Effector CD4-positive, alpha-beta T cell (primary cell): ENCODE measurements at places on chromosomes 5 and 9.

DNA sequence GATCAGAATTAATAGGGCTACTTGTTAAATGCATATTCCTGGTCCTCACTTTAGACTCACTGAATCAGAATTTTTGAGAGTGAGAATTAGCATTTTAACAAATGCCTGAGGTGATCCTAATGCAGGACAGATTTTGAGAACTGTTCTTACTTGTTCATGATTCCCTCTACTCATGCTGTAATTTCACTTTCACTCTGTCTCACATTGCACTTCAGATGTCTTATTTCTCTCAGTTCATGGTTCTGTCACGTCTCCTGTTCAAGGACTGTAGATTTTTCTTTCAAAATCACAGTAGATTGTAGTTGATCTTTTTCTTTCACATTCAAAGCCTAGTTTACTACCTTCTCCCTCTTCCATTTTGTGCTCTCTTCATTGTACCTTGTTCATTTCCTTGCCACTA, 54.3 kb downstream of the ADGRV1 start:
- DNase-seq = no peak

- no peak for DNase-seq
Observed at GRCh38 chr9:121286973-121287741, 19.2 kb downstream of the GSN start.

GRCh38 chr5:32057187-32058096, 116.7 kb downstream of the GOLPH3 start:
- no peak for DNase-seq

DNA sequence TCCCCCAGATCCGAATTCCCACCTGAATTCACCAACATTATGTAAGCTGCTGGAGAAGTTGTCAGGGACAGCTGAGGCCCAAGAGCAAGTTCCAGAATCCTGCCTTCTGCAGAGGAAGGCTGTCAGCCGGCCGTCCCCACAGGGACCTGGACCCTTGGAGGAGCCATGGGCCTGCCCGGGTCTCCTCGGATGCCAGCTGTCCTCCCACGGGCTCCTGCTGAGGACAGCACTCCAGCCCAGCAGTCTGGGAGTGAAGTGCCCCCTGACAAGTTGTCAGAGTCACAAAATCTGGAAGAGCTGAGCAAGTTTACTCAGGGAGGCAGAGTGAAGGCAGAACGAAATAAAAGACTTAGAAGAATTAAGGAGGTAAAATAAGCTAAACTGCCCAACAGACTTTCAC, 192.5 kb upstream of the DAPK1 start:
- no peak for DNase-seq

DNA sequence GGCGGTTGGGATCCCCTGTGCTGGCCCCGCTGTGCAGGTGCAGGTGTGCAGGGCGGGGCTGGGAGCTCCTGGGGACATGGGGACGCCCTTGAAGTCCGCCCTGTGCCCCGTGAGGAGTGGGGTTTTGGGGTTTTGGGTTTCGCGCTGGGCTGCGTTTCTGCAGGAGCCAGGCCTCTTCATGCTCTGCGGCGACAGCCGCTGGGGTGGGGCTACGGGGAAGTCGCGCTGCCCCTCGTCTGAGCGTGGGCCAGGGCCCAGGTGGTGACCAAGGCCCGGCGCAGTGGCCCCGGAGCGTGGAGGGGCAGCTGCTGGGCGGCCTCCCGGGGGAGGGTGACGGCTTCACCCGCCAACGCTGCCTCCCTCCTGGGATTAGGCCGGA, 47.8 kb upstream of the IRX4 start:
- DNase-seq = no peak

DNA sequence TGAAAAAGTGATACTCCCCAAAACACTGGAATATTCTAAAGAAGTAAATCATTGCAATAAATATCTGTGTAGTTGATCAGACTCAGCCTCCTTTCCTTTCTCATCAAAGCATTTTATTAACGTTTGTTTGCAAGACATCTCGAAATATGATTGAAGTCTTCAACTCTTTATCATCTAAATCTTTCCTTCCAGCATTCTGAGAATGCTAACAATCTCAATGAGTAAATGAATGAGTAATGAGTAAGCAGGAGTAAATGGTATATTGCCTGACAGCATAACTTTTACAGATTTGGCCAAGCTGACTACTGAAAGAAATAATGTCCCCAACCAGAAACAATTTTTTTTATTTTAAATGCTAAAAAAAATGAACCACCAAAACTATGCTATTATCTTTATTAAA, 157.1 kb downstream of the SLCO4C1 start:
- DNase-seq = no peak

DNA sequence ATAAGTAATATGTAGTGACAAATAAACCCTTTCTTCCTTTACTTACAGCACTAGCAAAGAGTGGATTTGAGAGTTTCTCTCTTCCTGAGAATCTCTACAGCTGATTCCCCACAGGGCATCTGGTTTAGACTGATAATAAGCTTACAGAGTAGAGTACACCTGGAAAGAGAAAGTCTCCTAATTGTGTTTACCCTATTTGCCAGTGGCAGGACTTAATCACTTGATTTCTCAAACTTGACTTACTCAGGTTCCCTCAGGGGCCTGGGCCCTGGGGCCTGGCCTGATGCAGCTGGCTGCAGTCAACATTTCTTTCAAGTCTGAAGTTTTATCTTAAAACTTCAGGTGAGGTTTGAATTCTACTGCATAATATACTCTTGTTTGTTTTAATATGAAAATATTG, 38.0 kb upstream of the UBTD2 start:
- no peak for DNase-seq

- DNase-seq = no peak
Observed at GRCh38 chr9:130988905-130989304, 20.1 kb upstream of the LAMC3 start.

GRCh38 chr5:165370794-165371193, 1865.4 kb downstream of the MAT2B start:
- no peak for DNase-seq

- DNase-seq = no peak
Observed at GRCh38 chr5:112643339-112643971, 94.2 kb upstream of the APC start.
